ENCODE measurements at places on chromosomes 3 and 15.

DNA sequence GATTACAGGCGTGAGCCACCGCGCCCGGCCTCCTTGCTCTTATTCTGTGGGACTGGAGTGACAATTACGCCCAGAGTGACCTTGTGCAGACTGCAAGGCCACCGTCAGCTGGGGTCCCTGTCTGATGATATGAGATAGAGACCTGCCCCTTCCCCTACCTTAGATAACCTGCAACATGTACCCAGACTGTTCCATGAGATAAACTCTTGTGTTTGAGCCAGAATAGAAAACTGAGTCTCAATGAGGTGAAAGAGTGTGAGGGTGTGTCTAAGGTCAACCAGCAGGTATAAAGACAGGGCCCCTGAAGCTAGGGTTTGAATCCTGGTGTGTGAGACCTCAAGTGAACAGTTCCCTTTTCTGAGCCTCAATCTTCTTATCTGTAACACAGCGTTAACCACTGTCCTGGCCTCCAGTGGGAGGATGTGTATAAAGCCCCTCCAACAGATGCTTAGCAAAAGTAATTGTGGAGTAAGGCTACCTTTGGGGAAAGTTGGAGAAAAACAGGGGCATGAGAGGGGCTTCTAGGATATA is 6.0 kb downstream of the TADA3 start:
- no peak for DNase-seq

- DNase-seq, result no peak
Observed at GRCh38 chr3:142852009-142852408, 36.9 kb downstream of the PCOLCE2 start.

- DNase-seq, result no peak
Observed at GRCh38 chr3:178072391-178073305, 463.6 kb upstream of the KCNMB2 start.

DNA sequence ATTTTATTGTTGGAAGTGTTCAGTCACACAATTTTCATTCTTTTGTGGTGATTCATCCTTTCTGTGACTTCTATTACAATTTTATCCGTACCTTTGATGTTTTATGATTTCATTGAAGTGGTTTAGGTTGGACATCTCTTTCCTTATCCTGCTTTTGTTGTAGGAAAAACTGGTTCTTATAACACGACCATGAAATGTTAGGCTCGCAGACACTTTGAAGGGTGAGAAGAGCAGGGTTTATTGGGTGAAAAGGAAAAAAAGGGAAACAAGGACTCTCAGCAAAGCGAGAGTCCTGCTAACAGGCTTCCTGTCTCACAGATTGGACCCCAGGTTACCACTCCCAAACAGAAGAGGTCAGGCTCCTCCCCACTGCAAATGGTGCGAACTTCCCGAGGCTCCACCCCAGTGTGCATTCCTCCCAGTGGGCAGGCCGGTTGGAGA is 257.4 kb downstream of the STXBP5L start:
- DNase-seq, result no peak

- DNase-seq, result no peak
Observed at GRCh38 chr15:34753236-34753894, 1.4 kb downstream of the GJD2 start.

- no peak for DNase-seq
Observed at GRCh38 chr15:53384417-53384816, 375.0 kb downstream of the WDR72 start.

DNA sequence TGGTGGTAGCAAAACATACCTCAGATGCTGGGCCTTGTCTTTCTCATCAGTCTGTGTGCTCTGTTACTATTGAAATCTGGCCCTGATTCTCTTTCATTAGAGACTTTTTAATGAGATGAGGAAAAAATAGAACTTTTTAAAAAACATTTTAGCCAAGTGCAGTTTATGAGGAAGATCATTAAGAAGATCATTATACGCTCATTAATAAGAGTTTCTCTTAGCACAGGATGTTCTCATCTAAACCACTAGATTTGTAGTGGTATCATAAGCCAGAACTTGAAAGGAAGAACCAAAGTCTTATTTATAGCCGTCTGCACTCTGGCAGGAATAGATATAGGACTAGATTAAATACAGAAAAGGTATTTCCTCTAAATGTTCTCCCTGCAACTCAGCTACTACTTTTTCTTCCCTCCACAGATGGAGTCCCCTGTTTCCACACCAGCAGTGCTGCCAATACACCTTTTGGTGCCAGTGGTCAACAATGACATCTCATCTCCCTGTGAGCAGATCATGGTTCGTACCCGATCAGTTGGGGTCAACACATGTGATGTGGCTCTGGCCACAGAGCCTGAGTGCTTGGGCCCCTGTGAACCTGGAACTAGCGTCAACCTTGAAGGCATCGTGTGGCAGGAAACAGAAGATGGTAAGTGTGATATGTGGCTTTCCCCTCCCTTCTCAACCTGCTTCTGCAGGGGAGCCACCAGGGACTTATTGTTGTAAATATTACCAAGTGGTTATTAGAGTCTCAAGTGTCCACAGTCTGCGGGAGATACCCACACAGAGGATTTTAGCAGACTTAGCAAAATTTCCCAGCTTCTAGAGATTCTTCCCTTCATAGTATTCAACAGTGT is 152.8 kb downstream of the RBPMS2 start:
- peak; percentile 50 for DNase-seq

GRCh38 chr15:88472225-88472624 is 4.7 kb downstream of the MRPS11 start:
- no peak for DNase-seq

GRCh38 chr3:111521891-111522290 is 20.1 kb upstream of the CD96 start:
- no peak for DNase-seq

DNA sequence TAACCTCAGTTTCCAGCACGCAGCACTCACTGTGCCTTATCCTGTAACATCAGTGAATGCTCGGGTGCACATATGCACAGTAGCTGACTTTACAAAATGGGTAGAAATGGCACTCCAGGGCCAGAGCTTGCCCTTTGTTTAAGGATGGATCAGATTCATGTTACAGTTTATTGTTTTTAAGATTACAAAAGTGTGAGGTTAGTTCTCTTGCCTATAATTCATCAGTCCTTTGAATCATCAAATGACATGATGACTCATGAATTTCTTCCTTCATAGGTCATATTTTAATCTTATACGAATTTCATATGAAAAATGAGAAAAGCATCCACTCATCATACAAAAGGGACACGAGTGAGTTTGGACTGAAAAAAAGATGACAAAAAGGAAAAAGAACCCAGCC is 545.3 kb downstream of the GBE1 start:
- no peak for DNase-seq

GRCh38 chr3:166462891-166463470 is 625.8 kb upstream of the BCHE start:
- DNase-seq, result no peak

GRCh38 chr15:101070024-101070423 is 150.9 kb downstream of the LRRK1 start:
- no peak for DNase-seq

GRCh38 chr3:19334120-19334519 is 185.8 kb downstream of the KCNH8 start:
- no peak for DNase-seq

GRCh38 chr15:62603742-62604141 is 438.7 kb upstream of the C2CD4B start:
- DNase-seq, result no peak

GRCh38 chr15:69417581-69417980 is 3.4 kb downstream of the KIF23 start:
- no peak for DNase-seq

- DNase-seq, result no peak
Observed at GRCh38 chr3:169980055-169980454, 13.4 kb downstream of the SEC62 start.

DNA sequence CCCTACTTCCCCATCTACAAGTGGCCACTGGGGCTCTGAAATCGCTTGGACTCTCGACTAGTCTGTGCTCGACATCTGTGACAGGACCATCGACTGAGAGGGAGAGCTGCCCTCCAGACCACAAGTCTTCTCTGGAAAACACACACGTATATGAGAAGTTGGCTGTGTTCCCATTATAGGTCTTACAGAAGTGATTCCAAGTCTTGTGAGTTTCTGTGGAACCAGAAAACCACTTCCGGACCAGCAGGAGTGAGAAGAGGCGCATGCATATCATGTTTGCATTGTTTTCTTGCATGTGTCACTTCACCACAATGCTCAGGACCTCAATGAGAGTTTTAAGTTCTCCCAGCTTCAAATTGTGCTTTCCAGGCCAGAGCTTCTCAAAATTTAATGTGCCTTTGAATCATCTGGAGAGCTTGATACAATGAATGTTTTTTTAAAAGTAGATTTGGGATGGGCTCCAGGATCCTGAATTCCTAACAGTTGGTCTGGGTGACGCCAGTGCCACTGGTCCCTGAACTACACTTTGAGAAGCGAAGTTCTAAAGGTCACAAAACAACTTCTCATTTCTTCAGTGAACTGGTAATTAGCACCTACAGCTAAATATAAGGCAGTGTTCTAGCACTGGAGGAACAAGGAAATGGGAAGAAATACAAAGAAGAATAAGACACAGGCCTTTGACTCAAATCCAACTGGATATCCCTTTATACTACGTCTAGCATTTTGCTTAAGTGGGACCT is 15.7 kb downstream of the LIPC start:
- no peak for DNase-seq

DNA sequence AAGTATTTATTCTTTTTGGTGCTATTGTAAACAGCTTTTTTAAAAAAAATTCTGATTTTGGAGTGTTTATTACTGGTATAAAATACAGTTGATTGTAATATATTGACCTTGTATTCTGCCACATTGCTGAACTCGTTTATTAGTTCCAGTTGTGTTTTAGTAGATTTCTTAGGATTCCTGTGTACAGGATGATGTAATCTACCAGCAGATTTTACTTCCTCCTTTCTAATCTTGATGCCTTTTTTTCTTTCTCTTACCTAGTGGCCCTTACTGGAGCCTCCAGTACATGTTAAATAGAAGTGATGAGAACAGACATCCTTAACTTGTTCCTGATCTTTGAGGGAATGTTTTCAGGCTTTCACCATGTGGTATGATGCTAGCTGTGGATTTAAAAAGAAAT is 70.4 kb upstream of the KY start:
- DNase-seq, result no peak

GRCh38 chr3:175940881-175941280 is 1081.7 kb downstream of the NAALADL2 start:
- DNase-seq, result no peak

- no peak for DNase-seq
Observed at GRCh38 chr3:171535133-171535532, 74.9 kb upstream of the TNIK start.

DNA sequence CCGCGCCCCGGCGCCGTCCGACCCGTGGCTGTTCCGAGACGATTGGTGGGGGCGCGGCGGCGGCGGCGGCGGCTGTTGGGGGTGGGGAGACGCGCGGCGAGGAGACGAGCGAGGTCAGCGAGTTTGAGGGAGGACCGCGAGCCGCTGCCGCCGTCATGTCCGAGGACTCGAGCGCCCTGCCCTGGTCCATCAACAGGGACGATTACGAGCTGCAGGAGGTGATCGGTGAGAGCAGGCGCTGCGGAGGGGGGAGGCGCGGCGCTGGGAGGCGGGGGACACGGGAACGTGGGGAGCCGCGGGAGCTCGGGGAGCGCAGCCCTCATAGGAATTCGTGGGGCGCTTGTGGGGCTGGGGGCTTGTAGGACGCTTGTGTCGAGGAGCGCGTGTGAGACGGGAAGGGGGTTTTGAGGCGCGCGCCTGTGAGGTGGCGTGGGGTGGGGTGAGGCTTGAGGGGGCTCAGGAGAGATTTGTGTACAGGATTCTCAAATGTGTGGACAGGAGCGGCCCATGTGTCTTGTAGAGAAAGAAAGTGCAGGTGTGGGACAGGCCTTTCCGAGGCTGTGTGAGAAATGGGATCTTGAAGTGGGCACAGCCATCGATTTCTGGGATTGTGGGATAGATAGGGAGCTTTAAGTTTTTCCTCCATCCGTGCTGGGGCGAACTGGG is 518 bp downstream of the OXSR1 start:
- DNase-seq, result no peak

DNA sequence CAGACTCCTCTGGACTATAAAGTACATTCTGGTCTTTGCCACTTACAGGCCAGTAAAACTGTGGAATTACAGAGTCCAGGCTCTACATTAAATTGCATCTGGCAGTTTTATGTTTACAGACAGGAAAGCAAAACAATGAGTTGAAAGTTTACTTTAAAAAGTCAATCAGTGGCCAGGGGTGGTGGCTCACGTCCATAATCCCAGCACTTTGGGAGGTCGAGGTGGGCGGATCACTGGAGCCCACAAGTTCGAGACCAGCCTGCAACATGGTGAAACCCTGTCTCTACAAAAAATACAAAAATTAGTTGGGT is 53.8 kb downstream of the TM4SF4 start:
- DNase-seq, result no peak

- no peak for DNase-seq
Observed at GRCh38 chr15:63258658-63259057, 18.7 kb upstream of the APH1B start.

DNA sequence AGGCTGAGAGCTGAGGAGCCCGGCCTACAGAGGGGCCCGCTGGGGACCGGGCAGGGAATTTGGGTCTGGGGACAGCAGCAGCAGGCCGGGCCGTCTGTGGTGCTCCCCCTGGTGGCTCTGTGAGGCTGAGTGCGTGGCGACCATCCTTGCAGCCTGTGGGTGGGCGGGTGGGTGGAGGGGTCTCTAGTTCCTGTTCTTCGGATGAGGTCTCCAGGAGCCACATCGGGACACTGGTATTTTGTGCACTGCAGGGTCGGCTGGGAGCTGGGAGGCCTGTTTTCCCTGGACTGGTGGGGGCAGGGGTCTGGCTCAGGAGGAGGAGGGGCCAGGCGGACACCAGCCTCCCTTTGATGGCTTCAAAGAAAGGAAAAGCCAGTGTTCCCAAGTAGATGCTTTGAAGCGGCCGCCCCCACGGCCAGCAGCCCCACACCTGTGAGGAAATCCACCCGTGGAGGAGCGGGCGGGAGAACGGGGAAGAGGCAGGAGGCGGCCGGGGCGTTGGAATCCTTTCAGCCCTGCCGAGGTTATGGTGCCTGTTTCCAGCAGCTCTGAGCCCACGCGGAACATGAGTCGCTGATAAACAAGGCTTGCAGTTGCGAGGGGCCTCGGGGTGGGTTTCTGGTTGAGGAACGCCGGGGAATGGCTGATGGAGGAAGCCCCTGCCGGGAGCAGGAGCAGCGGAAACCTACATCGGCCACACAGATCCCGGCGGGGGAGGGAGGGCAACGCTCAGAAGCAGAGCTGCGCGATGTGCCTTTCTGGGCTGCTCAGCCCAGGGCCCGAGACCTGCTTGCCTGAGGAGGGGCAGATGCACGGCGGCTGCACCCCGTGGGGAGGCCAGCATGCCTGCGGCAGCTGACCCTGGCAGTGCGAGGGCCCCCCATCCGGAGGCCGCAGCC is 154.3 kb downstream of the NSMCE3 start:
- DNase-seq, result no peak

GRCh38 chr3:147222291-147222690 is 184.1 kb downstream of the ZIC4 start:
- DNase-seq, result no peak

DNA sequence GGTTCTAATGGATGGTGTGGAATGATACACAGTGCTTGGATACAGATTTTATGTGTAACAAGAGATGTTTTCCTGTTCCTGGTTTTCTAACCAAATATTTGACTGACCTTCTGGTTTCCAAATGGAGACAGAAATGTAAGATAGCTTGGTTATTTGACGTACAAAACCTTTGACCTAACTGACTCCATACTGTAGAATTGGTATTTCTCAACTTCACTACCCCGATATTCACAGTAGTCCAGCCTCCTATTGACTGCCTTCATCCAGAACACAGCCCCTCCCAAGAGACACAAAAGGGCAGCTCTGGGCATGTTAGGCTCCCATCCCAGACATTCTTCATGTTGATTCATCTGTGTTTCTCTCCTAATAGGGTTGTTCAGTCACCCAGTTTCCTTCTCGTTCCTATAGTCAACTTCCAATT is 33.4 kb downstream of the MYO1E start:
- no peak for DNase-seq
